ENCODE measurements at places on chromosomes 7 and 10.

DNA sequence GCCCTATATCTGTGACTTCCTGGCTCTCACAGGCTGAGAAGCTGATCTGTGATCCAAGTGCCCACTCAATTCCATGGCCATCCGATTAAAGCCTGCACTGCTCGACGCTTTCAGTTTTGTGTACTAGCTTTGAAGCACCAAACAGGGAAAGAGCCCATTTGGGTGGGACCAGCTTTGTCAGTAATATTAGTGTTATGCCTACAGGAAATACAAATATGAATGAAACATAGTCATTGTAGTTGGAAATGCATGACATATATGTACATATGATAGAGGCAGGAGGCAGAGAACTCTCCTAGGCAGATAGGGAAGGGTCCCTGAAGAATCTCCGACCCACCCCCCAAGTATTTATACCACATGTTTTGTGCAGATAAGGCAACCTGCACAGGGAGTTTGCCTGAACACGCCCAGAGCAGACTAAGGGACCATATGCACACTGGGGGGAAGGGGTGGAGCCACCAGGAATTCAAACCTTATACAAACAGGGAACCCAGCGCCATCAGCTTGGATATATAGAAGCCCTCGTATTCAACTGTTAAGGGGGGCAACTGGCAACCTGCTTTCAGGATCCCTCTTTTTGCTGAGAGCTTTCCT, 653.2 kb downstream of the PARD3 start:
- no peak for DNase-seq

- no peak for DNase-seq
Measured at GRCh38 chr7:71301167-71301566, 169.2 kb downstream of the GALNT17 start.

DNA sequence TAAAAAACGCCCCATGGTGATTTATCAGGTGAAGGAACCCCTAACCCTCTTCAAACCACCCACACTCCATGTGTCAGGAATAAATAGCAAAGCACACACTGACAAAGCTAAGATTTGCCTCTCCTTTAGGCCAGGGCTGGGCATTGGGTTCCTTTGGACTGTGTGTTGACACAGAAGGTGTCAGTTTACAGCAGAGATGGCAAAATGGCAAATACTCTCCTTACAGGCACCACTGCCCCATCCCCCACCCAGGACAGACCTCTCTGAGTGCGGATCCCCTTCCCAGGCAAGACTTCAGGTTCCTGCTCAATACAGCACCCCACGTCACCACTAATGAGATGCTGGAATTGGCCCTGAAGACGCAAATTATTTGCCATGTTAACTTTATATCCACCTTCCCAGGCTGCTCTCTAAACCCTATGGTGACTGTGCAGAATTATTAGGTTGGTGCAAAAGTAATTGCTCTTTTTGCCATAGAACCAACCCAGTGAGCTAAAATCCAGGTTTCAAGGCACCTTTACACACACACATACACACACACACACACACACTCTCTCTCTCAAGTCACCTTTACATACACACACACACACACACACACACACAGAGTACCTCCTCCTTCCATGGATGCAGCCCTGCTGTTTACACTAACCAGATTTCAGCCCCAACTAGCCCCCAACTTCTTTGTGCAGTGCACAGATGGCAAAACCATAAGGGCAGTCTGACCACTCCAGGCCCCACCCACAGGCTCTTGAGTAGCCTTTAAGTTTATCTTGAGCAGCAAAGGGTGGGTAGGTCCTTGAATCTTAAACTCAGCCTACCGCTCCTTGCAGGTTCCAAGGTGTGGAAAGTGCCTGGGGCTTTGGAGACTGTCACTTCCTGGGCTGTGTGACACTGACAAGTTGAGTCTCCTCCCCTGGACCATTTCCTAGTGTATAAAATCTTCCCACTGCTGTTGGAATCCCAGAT, 4.0 kb upstream of the ZCCHC24 start:
- no peak for DNase-seq

- DNase-seq = no peak
Measured at GRCh38 chr10:63166742-63167258, 33.7 kb downstream of the NRBF2 start.

DNA sequence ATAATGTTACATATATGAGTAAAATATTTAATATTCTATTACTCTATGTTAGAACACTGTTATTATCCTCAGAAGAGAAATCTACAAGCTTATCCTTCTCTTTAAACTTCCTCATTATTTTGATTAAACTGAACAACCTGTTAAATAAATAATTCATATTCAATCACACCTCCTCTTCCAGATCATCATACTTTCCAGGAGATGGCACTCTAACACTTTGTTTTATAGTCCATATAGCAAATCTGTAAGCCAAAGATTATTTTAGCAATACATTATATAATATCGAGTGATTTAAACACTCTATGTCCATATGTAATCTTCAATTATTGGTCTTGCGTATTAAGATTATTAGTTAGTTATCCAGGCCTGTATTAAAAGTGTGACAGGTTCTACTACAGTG, 694.1 kb downstream of the ANKRD7 start:
- DNase-seq = no peak

GRCh38 chr10:62377966-62378365, 3.8 kb downstream of the ZNF365 start:
- no peak for DNase-seq

- no peak for DNase-seq
Measured at GRCh38 chr7:155429651-155430050, 28.3 kb upstream of the EN2 start.

GRCh38 chr7:150742286-150742968, 5.2 kb downstream of the GIMAP5 start:
- DNase-seq = no peak

DNA sequence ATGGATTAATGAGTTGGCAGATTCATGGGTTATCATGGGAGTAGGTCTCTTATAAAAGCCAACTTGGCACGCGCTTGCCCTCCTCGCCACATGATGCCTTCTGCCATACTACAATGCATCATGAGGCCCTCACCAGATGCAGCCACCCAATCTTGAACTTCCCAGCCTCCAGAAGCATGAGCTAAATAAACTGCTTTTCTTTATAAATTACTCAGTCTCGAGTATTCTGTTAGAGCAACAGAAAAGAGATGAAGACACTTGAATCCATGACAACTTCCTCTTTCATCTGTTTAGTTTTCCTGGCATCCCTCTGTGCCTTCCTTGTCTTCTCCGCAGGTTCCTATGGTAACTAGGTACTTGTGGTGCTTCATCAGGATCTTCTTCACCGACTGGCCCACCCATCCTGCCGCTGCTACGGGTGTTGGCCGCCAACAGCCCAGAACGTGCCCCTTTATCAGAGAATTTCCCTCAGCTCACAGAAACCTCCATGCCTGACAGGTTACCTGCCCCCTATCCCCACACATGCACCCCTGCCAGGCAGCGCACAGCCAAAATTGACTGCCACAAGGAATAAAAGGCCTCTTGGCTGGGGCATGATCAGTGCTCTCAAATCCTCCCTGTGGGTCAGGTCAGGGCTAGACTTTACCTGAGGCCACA, 28.0 kb upstream of the PPIF start:
- DNase-seq = no peak

DNA sequence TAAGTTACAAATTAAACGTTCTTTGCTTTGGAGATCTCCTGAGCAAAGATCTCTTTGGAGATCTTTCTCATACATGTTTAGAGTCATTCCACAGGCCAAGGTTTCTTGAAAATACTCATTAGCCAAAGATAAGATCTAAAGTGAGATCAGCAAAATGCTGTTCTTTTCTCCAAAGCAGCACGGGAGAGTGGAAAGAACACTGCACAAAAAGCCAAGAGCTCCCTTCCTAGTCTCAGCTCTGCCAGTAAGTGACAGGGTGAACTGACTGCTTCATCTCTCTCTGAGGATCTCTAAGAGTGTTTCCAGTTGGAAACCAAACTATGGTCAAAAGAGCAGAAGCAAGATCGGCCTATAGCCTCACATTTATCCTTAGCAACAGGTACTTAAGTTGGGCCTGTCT, 168.4 kb upstream of the ASAH2 start:
- no peak for DNase-seq

DNA sequence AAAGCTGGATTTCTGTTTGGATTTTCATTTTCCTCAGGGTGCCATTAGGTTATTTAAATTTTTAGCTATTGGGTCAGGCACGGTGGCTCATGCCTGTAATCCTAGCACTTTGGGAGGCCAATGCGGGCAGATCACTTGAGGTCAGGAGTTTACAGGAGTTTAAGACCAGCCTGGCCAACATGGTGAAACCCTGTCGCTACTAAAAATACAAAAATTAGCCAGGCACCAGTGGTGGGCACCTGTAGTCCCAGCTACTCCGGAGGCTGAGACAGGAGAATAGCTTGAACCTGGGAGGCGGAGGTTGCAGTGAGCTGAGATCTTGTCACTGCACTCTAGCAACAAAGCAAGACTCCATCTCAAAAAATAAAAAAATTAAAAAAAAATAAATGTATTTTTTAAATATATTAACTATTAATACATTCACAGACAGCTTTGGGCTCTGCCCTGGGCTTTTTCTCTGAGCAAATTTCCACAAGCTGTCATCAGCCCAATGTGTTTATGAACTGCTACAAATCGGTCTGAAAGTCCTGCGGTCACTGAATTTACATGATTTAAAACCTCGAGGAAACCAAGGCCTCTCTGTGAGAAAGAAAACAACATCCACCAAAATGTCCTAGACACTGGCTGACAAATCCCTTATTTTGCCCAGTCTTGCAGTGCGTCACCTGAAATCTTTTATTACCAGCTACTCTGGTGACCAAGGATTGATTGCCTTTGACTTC, 19.2 kb upstream of the PLEKHS1 start:
- no peak for DNase-seq

DNA sequence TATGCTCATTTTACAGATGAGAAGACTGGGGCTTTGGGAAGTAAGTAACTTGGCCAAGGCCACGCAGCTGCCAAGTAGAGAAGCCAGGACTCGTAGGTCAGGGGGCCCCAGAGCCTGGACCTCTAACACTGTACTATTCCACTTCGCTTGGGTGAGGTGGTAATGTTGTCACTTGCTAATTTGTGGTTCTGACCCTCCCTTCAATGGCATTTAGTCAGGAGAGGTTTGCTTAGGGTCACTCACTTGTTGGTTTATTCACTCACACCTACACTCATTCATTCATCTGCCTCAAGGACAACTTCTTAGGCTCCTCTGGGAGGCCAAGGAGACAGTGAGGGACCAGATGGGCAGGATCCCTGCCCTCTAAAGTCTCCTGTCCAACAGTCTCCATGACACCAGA, 21.3 kb downstream of the BTBD16 start:
- no peak for DNase-seq

GRCh38 chr10:51030480-51030879, 43.8 kb upstream of the PRKG1 start:
- DNase-seq = no peak

DNA sequence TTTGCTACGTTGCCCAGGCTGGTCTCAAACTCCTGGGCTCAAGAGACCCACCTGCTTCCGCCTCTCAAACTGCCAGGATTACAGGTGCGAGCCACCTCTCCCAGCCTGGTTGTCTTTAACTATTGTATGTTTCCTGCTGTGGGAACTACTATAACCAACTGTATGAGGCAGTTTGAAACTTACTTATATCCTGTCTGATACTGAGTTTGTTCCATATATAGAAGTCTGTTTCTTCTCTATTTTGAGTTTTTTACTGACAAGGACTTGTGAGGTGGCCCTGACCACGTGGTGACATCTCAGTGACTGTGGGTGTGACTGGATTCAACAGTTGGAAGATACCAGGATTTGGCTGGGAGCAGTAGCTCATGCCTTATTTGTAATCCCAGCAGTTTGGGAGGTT, 14.2 kb downstream of the FBH1 start:
- no peak for DNase-seq

GRCh38 chr10:77901743-77902142, 24.8 kb downstream of the DLG5 start:
- DNase-seq = no peak

DNA sequence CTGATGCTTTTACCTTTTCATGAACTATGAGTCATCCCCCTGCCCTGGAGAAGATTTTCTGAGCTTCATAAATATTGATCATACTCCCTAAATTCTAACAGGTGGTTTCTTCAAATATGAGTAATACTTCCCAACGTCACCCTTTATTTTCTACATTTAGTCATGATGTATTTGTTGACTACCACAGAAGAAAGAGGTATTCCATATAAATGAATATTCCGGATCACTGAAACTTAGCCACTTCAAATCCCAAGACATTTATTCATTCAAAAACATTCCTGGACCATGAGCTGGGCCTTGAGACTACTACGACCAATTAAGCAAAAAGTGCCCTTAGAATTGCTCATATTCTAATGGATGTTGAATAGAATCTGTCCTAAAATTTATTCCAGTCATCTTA, 395.8 kb upstream of the NPVF start:
- no peak for DNase-seq

DNA sequence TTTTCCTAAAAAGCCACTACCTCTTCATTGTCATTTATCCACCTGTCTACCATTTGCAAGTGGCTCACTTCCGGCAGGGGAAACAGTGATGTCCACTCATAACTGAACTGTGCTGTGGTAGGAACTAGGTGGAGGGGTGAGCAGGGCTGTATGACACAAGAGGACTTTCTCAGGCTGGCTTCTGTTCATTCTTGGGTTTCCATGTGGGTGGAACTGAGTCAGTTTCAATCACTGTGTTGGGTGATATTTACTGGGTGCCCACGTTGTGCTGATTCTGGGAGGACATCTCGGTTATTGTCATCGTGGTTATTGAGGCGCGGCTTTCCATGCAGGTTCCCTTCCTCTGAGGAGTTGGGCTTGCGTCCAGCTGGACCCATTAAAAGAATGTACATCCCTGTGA, 38.8 kb downstream of the RAMP3 start:
- DNase-seq = peak; percentile 5

DNA sequence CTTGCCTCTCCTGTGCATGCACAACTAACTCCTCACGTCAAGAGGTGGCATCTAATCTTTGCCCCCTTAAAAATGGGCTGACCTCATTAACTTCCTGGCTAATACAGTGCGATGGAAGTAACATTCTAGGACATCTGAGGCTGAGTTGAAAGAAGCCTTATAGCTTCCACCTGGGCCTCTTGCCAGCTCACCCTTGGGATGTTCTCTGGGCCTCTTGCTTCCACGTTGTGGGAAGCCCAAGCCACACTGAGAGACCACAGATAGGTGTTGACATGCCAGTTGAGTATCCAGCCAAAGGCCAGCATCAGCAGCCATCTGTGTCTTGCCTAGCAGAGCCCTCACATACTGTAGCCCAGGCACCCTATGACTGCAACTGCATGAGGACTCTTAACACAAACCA, 60.8 kb upstream of the GDF10 start:
- DNase-seq = no peak

Data from stimulated activated CD4-positive, alpha-beta T cell treated with anti-CD3 and anti-CD28 coated beads, Interleukin-15, amount 100 ng/mL, for 1 hour (primary cell).